Posterior cingulate gyrus (tissue), 11 donors: ENCODE measurements at places on chromosomes 3 and 15.

- no peak for DNase-seq
Measured at GRCh38 chr15:79084308-79084968, 6.1 kb downstream of the RASGRF1 start.

DNA sequence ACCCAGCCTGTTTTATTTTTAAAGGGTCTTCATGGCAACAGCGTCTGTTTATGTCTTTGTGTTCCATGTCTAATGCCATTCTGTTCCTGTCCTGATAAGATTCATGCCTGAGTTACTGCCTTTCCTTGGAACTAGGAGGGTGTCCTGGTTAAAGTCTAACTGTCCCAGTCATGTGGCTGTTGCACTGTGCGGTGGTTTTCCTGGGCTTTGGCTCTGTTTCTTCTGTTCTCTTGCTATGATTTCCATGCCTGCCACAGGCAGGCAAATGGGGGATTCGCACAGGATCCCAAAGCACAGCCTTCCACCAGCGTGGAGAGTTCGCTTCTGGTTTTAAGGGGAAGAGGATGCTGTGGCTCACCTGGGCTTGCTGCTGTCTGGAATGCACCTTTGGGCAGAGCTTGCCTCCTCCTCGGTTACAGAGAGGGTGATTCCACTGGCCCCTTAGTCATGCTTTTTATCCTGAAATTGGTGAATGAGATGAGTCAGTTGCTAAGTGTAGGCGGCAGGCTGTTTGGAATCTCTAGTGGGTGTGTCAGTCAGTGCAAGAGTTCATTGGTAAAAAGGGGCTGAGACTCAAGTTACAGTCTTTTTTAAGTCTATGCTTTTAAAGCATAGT, 86.8 kb downstream of the CCK start:
- DNase-seq: no peak

- DNase-seq: no peak
Measured at GRCh38 chr3:88061746-88062145, 2.7 kb downstream of the ZNF654 start.

DNA sequence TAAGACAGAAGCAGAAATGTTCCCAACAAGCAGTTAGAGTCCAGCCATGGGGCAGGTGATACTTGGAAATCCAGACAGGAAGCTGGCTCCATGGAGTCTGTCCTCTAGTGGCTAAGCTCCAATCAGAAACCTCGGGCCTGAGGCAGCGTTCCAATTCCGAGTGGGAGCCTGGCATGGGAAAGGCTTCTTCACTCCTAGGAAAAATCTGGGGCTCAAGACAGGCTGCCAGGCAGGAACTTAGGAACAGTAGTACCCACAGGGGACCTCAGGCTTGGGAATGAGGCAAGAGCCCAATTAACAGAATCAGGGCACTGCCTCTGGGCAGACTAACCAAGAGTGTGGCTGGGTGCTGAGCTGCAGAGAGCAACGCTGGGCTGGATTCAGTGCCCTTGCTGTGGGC, 6.2 kb upstream of the ATP13A4 start:
- DNase-seq: peak; percentile 39

DNA sequence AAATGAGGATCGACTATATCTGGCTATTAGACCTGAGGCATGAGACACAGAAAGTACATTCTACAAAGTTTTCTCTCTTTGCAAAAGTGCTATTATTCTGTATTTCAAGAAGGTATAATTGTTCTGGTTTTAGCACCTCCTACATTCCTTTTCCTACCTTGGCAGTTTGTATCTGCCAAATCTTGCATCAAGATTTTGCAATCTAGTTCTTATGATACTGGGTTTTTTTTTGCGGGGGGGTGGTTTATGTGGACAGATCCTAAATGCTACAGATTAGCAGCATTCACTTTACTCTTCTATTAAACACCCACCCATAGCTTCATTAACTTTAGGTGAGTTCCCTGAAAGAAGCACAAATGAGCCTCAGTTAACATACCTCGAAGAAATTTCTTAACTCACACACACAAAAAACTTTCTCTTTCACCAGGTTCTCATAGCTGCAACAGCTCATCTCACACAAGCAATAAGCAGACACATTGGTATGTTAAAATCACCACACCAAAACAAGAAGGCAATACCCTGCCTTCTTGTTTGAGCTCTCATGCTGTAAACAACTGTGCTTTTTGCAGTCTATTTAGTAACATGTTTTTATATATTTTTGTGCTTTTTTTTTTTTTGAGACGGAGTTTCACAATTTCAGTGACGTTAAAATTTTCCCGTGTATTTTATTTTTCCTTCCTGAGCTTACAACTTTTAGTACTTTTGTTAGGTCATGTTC, 73.0 kb upstream of the VGLL4 start:
- DNase-seq: no peak

GRCh38 chr3:131762981-131763564, 260.3 kb upstream of the MRPL3 start:
- DNase-seq: no peak

GRCh38 chr3:53902711-53903110, 11.1 kb upstream of the SELENOK start:
- DNase-seq: no peak

- peak; percentile 15 for DNase-seq
Measured at GRCh38 chr3:185960522-185961288, 22.9 kb upstream of the TRA2B start.

- DNase-seq: no peak
Measured at GRCh38 chr15:74213858-74214284, 11.3 kb upstream of the STRA6 start.

- no peak for DNase-seq
Measured at GRCh38 chr3:59611649-59612443, 562.0 kb upstream of the CFAP20DC start.

GRCh38 chr15:34621675-34622074, 38.2 kb upstream of the GOLGA8B start:
- DNase-seq: no peak

DNA sequence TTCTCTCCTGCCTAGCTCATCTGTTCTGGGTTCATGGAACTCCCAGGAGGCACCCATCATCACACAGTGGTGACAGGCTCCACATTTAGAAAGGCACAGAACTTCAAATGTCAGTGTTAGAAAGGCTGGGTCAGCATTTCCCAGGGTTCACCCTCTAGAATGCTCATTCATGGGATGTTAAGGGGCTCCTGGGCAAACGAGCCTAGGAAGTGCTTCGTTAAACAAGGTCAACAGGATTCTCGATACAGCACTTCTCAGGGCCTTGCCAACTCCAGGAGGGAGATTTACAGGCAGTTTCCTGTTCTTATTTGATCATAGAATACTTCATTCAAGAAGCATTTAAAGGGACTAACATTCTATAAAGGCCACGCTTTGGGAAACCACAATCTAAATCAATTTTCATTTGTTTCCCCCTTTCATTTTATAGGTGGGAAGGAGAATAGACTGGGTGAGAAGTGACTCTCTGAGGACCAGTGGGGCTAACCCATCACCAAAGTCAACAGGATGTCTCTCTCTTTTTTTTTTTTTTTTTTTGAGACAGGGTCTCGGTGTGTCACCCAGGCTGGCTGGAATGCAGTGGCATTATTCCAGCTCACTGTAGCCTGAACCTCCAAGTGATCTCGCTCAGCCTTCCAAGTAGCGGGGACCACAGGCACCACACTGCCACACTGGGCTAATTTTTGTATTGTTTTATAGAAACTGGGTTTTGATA, 14.3 kb downstream of the IGDCC4 start:
- no peak for DNase-seq

DNA sequence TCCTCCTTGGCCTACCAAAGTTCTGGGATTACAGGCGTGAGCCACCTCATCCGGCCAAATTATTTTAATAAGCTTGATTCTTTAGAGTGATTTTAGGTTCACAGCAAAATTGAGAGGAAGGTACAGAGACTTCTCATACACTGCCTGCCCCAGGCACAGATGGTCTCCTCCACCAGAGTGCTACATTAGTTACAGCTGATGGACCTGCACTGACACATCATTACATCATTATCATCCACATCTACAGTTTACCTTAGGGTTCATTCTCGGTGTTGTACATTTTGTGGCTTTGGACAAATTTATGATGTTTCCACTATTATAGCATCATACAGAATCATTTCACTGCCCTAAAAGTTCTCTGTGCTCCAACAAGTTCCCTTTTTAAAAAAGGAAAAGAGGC, 4.4 kb upstream of the VPS8 start:
- DNase-seq: no peak
